Vagina (tissue), 2 donors: ENCODE measurements at places on chromosomes 12 and 14.

- no peak for DNase-seq
These were observed 52.3 kb downstream of the IPO8 start for GRCh38 chr12:30643366-30643765.

DNA sequence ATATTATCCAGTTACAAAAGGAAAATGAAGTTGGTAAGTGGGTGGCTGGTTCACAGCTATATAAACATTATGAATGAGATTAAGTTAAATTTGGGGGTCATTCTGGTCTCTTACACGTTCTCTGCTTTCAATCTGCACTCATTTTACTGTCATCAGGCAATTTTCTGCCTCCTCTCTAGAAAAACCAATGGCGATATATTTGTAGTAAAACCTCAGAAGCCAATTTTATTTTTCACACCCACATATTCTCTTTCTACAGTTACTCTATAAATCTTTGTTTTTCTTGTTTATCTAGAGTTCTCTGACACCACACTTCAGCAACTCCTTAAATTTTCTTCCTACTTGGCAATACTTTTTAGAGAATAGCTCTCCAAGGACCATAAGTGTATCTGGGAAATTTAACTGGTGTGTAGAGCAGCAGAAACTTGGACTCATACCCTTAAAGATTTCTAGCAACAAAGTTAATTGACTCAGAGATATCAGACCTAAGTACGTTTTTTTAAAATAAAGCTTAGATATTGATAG, 926.9 kb downstream of the TMTC2 start:
- no peak for DNase-seq

DNA sequence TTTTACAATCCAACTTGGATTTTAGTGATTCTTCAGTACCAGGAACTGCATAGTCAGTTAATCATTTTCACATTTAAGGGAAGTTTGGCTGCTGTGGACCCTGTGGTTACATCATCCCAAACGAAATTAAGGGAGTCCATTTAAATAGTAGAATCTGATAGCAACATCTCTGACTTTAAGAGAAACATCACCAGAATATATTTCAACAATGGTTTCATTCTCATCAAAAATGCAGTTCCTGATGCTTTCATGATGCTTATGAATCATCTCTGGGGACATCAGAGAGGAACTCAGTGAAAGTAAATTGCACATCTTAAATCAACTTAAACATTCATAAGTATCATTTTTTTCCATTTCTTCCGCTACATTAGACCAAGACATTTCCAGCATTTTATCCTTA, 1170.7 kb downstream of the FSCB start:
- no peak for DNase-seq

DNA sequence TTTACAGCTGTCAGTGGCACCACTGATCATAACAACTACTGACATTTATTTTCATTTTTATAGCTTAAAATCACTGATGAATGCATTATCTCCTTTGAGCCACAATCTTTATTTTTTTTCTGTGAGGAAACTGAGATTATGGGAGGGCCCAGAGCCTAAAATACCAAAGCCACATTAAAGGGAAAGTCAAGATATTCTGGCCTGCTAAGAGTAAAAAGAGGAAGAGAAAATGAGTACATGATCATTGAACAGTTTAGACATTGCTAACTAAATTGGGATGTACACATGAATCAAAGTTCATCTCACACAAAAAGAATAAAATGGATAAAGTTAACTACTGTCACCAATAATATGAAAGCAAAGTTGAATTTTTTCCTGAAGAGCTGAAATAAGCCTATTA, 170.5 kb upstream of the GARIN2 start:
- DNase-seq, result no peak

- DNase-seq, result no peak
These were observed 7.8 kb downstream of the ZDHHC22 start for GRCh38 chr14:77133720-77134338.

GRCh38 chr12:123046431-123046830, 66.0 kb downstream of the ARL6IP4 start:
- no peak for DNase-seq

GRCh38 chr14:102187568-102188001, 47.9 kb downstream of the WDR20 start:
- no peak for DNase-seq

GRCh38 chr14:30445852-30446251, 113.1 kb upstream of the G2E3 start:
- no peak for DNase-seq

- no peak for DNase-seq
These were observed 64.4 kb downstream of the C12orf42 start for GRCh38 chr12:103431387-103431786.

GRCh38 chr12:119134284-119135072, 44.3 kb upstream of the HSPB8 start:
- no peak for DNase-seq

- no peak for DNase-seq
These were observed 377.9 kb downstream of the CCDC91 start for GRCh38 chr12:28568118-28568517.

DNA sequence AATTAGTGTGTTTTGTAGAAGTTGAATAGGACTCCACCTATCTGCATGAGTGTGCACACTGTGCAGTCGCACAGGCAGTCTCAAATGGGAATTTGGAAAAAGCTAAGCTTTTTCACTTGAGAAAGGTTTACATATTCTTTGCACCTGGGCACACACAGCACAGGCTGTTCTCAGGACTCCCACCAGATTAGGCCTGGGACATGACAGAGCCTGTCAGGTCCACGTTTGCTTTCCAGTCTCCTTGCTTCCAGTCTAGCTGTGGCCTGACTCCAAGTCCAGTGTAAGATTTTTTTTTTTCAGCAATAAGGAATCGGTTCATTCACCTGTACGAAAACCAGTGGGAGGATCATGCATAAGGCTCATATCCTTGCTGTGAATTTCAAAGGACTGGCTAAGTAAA, 181.3 kb downstream of the ZFP36L1 start:
- DNase-seq, result no peak

- no peak for DNase-seq
These were observed 241.6 kb upstream of the NOVA1 start for GRCh38 chr14:26839481-26839880.

DNA sequence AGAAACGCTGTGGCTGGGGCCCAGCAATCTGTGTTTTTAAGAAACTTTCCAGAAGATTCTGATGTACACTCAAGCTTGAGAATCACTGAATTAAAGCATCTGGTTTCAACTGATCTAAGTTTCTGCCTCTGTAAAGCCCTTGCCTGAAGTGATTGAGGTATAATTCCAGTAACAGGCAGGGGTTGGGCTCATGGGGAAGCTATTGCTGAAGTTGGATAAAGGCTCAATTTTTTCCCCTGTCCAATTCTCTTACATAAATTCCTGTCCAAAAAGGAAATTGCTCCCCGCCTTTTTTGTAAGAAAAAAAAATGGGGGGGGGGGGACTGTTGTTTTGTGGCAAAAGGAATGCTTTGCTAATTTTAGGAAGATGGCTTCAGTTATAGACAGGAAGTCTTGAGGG, 337.4 kb downstream of the NUAK1 start:
- DNase-seq, result no peak

GRCh38 chr12:19306366-19306765, 132.9 kb upstream of the AEBP2 start:
- no peak for DNase-seq

DNA sequence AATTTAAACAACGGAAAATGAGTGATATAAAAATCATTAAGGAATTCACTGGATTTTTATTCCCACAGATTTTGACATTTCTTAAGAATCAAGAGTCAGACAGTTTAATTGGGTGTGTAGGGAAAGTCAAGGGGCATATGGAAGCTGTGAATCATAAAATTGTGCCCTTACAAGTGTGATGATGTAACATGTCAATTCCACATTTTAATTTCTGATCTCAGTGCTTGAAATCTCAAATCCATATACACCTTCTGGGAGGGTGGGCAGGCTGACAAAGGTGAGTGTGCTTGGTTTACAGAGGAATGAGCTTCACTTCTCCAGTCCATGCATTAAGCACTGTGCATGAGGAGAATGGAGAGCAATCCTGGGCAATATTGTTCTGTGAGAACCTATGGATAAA, 1.0 kb upstream of the KRT6A start:
- DNase-seq, result no peak
